ENCODE measurements at places on chromosomes 5 and 9.

DNA sequence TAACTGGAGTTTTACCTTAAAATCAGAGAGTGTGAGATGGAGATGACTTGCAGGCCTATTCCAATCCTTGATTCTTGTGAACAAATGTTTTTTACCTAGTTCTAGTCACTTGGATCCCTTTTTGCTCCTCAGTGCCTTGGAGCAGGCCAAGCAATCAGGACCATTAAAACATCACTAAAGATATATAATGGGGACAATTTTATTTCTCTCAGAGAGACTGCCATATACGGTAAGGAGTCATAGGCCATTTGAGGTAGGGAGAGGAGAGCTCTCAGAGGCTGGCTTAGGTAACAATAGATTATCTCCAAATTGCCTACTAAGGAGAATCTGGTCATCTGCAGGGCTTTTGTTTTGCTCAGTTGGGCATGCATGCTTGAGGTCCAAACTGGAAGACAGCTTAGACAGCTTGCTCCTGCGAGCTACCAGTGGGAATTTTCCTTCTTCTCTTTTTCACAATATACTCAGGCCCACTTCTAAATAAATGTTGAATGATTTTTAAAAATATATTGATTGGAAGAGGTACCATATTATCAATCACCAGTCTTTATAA lies 44.0 kb downstream of the FREM1 start:
- DNase-seq: no peak

- no peak for DNase-seq
These were observed 10.9 kb downstream of the DNLZ start for GRCh38 chr9:136352682-136353081.

GRCh38 chr9:91900055-91900796 lies 49.8 kb downstream of the ROR2 start:
- no peak for DNase-seq

GRCh38 chr5:102087906-102088305 lies 208.2 kb downstream of the SLCO4C1 start:
- no peak for DNase-seq

DNA sequence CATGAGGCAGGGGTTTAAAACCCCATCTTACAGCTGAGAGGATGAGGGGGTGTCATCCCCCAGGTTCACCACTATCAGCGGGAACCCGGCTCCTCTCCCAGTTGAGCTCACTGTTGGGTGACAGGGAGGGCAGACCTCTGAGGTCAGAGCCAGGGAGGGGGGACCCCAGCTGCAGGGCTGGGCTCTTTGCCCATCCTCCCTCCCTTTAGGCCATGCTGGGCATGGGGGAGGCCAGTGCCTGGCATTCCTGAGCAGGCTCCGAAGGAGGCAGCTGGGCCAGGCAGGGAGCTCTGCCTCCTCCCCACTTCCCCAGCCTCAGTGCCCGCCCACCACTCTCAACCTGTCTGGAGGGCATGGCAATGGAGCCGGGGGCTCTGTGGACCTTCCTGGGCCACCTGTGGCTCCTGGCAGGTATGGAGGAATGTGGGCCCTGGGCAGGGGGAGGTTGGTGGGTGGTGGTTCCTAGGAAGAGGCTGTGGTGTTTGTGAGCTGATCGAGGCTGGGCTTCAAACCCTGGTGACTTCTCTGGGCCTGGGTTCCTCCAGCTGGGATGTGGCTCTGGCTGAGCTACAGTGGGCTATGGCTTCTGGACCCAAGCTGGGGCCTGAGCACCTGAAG lies 12.6 kb downstream of the CRB2 start:
- DNase-seq: no peak

DNA sequence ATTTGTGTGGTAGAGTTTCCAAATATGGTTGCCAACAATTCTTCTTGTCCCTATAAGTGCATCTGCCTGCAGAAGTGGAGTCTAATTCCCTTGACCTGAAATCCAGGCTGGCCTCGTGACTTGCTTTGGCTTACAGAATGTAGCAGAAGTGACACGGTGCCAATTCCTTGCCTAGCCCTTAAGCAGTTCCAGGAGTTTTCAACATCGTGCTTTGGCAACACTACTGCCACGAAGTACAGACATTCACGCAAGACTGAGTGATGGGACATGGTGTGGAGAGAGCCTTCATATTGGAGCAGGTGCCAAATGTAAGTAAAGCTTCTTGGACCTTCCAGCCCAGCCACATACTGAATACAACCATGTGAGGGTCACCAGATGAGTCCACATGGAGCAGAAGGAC lies 92.9 kb upstream of the NEK6 start:
- no peak for DNase-seq

DNA sequence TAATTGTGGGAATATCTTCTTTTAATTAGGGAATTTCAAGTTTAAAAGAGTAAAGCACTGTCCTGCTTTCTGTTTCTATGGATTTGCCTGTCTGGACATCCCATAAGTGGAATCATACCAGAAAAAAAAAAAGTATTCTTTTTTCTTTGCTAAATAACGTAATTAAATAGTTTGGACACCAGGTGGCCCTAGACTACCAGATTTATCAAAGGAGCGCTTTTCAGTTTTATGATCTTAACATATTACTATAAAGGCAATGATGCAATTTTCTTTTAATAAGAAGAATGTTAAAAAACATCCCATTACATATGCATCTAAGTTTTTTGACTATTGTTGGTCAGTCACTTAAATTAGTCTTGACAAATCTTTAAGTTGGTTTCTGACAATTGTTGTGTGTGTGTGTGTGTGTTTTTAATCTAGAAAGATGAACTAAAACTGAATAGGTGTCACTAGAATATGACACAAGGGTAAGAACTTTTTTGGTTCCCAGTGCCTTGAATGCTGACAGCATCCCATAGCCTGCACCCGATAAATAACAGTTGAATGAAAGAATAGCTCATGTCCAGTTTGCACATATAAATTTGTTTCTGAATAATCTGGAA lies 49.5 kb downstream of the C5orf22 start:
- no peak for DNase-seq

- DNase-seq: no peak
These were observed 58.9 kb upstream of the ZNF618 start for GRCh38 chr9:113817171-113817570.

GRCh38 chr9:19807182-19807892 lies 18.5 kb upstream of the SLC24A2 start:
- DNase-seq: no peak

GRCh38 chr5:14728459-14728938 lies 64.0 kb downstream of the OTULIN start:
- no peak for DNase-seq

DNA sequence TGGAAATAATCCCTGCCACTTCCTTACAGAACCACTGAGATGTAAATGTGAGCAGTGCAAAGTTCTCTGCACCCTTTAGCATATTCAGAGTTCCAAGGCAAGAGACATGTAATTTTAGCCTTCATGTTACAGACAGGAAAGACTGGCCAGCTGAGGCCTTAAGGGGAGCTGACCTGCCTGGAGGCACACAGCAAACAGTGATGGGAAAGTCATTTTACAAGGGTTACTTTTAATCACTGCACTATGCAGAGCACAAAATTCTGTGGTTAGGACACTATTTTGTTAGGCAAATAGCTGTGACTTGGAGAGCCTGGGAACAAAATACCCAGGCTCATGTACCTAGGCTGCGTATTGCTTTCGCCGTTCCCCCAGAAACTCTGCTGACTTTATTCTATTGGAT lies 30.2 kb upstream of the TNIP1 start:
- no peak for DNase-seq

- DNase-seq: peak; percentile 36
These were observed 87.9 kb downstream of the MRPS27 start for GRCh38 chr5:72231991-72232703.

DNA sequence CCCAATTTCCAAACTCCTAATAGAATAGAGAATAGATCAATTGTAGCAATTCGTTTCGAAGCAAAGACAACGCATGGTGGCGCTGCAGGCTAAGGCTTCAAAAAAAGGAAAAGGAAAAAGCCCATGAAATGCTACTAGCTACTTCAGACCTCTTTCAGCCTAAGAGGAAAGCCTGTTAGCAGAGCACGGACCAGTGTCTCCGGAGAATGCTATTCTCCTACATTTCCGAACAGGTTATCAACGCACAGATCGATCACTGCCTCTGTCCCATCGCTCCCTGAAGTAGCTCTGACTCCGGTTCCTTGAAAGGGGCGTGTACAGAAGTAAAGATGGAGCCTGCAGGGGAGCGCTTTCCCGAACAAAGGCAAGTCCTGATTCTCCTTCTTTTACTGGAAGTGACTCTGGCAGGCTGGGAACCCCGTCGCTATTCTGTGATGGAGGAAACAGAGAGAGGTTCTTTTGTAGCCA lies at the start of gene PCDHB15:
Gene PCDHB15, plus strand, starts transcription at position 146 of the 468 bp plus-strand sequence. Its CDS starts 184 bp downstream, at position 330.
- DNase-seq: no peak

- no peak for DNase-seq
These were observed 7.9 kb upstream of the ANKDD1B start for GRCh38 chr5:75603371-75603770.

DNA sequence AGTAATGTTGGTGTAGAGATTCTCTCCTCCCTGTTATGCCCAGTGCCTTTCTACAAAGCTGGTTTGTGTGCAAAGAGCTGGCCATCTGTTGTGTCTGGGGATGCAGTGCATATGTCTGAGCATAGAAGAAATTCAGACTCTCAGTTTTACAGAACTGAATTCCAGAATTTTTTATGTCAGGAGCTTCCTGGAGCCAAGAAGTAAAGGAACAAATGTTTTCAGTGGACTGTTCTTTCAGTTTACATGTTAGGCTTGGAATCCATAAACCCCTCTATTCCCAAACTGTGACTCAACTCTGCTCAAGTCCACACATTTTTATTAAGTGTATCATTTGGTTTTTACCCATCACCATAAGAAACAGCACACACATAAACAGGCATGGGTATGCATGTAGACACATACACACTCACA lies 366.0 kb downstream of the BRINP1 start:
- DNase-seq: no peak

DNA sequence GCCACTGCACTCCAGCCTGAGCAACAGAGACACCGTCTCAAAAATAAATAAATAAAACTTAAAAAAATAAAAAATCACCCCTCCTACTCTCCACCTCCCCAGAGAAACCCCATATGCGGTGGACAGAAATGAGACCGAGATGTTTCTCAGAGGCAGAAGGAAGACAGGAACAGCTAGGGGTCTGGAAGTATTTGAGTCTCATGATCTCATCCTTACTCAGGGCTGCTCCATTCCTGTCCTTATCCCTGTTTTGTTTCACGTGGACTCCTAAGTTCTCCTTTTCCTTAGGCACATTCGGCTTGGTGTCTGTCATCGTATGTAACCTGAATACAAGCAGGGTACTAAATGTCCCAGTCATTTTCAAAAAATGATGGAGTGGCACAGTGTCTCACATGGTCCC lies 76.1 kb downstream of the C9orf50 start:
- DNase-seq: no peak

DNA sequence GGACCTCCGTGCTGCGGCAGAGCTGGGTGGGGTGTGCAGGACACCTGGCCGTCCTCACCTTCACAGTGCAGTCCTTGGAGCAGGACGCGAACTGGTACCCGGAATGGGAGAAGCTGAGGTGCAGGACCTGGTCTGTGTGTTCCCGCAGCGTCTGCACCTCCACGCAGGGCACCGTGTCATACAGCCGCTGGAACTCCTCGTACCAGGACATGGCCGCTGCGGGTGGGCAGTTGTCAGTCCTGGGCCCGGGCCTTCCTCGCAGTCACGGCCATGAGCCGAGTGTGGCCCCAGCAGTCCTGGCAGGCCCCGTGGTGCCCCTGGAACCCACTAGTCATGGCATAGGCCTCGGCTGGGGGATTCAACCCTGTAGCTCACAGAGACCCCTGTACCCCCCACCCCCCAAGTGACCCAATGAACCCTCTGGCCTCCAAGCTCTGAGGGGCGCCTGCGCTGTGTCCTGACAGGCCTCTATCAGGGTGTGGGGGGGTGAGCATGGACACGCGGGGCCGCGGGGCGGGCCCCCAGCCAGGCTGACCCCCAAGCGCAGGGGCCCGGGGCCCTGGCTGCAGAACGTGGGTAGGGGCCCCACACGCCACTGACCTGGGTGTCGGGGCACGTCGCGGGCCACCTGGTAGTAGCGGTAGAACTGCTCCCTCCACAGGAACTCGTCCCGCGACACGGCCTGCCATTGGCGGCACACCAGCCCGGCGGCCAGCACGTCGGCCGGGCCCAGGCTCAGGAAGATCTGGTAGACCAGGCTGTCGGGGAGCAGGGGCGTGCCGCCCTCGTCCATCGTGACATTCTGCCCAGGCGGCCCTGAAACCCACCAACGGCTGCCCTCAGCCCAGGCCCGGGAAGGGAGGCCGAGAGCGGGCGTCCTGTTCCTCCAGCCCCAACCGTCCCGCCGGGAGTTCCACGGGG lies 987 bp downstream of the FBXW5 start:
- no peak for DNase-seq

DNA sequence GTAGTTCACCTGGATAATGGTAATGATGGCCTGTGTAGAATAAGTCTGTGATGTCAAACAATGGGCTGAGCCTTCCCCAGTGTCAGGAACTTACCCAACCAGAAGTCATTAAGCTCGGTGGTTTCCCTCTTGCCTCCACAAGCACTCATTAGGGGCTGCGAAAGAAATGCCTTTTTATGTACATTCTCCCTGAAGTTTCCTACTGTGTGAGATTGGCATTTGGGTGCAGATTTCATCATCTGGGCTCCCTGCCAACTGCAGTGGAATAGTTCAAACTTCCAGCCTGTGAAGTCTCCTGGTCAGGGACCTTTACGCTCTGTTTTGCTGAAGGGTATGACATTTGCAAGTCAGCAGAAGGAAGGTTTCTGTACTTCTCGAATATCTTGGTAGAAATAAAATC lies 41.6 kb upstream of the TMEM215 start:
- no peak for DNase-seq

DNA sequence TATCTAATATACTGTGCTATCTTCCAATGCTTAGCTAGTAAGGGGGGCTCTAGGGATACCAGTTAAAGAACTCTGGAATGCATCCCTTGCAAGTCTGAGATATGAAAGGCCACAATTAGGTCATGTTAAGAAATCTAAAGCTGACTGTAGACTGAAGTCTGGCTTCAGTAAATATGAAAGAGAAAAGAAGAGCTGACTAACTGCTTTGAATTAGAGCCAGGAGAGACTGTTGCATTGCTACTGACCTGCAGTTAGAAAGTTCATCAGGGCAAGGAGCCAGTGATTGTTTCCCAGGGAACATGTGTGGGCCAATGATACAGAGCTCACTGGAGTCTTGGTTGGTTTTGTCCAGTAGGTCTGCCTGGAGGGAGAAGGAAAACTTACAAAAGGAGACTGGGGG lies 472.1 kb upstream of the TNC start:
- DNase-seq: no peak

GRCh38 chr9:135993765-135994500 lies 32.8 kb upstream of the UBAC1 start:
- DNase-seq: no peak

GRCh38 chr5:150539206-150539605 lies 31.3 kb downstream of the NDST1 start:
- no peak for DNase-seq

DNA sequence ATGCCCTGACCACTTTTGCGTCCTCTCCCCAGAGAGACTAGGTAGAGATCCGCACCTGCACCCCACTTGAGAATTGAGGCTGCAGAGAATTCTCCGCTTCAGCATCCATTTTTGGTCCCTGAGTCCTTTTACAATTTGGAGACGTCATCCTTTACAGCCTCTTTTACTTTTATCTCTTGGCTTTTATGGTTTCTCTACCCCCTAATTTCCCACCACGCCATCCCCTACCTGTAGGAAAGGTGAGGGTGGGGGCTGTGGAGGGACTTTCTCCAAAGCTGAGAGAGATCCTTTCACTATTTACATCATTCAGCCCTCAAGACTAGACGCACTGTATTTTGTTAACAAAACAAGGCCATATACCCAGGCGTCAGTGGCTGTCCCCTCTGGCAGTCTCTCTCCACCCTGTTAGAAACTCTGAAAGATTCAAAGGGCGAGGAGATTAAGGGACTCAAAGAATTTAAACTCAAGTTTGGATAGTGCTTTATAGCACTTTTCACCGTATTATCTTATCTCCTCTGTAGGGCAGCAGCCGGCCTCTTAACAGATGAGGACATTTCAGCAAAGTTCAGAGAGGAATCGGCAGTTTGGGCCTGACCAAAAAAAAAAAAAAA lies 1.7 kb downstream of the MSX2 start:
- DNase-seq: no peak
